ENCODE measurements at places on chromosomes 6 and 20.

GRCh38 chr6:152378169-152378568, 259.0 kb downstream of the SYNE1 start:
- DNase-seq = no peak

GRCh38 chr6:34486106-34486740, 20.3 kb downstream of the PACSIN1 start:
- no peak for DNase-seq

DNA sequence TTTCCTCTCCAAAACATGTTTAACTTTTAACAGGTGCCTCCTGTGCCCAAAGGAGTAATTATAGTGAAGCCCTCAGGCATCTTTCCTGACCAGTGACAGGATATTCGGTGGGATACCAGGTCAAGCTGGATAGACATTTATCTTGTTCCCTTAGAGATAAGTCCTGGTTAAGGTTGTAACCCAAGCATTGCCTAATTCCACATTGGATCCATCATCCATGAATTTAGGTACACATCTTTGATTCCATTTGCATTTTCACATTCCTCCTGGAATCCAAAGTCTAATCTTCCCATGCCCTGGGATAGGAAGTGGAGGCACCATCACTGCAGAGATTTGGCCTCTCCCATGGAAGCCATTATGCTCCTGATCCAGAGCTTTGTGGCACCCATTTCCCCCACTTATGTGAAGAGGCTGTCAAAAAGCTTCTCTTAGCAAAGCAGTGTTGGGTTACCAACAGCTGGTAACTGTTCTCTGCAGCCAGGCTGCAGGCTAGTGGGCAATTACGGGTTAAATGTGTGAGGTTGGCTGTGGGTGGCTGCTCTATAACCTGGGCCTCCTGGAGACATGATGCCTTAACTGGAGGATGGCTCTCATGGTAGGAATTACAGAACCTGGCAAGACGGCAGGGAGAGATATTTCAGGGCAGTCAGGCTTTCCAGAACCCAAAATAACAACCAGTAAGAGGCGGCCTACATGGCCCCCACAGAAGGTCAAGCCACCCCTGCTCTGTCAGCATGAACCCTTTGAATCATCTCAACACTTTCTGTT, 96.9 kb upstream of the VGLL2 start:
- no peak for DNase-seq

GRCh38 chr6:34696189-34696738, 303 bp downstream of the ILRUN start:
- DNase-seq = no peak

DNA sequence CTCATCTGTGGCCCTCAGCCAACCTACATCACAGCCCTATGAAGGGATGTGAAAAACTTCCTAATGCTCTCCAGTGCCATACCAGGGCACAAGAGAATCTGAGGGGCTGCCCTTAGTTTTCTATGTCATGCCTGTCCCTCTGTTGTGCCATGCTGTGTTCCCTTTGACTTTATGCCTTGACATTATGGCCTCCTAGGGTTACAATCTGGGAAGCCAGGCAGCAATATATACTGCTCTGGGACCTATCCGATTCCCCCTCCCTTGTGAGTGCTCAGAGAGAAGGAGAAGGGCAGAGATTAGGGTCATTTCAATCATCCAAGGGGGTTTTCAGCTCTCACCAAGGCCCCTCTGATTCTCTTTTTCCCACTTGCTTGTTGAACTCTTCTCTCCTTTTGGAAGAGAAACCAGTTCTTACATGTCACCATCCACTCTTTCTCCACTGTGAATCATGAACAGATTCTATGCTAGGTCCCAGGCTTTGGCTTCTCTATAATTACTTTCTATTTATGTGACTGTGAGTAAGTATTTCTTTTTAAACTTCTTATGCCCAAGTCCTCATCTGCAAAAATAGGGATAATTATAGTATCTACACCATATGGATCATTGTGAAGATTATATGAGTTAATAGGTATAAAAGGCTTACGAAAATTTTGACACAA, 14.2 kb upstream of the FRK start:
- no peak for DNase-seq

DNA sequence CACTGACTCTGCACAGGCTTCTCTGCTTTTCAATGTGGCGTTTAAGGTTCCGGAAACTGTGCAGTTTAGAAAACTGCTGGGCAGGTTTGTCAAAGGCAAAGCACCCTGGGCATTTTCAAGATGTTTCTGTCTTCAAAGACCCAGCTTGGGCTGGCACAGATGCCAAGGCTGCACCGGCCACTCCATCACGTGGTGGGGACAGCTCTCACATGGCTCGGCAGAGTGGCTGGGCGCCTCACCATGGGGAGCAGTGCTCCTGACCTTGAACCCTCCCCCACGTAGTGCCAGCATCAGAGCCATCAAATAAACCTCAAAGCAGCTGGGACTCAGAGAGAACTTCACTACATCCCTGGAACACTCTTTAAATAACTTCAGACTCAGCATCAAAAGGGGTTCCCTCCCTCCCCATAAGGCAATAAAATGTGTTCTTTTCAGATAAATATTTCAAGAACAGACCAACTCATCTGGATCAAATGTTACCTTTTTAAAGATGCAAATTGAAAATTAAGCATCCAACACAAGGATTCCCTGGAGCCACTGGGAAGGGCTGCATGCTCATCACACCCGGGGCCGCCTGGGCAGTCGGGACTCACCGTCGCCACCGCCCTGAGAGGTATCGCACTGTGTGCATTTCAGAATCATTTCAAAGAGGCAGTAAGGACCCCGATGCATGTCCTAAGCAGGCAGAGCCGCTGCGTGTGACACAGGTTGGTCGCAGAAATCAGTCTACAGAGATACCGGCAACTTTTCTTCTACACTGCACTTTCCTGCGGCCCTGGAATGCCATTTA, 157.1 kb downstream of the CDH4 start:
- no peak for DNase-seq

- DNase-seq = no peak
Measured at GRCh38 chr6:24408719-24409410, 6.1 kb downstream of the MRS2 start.

DNA sequence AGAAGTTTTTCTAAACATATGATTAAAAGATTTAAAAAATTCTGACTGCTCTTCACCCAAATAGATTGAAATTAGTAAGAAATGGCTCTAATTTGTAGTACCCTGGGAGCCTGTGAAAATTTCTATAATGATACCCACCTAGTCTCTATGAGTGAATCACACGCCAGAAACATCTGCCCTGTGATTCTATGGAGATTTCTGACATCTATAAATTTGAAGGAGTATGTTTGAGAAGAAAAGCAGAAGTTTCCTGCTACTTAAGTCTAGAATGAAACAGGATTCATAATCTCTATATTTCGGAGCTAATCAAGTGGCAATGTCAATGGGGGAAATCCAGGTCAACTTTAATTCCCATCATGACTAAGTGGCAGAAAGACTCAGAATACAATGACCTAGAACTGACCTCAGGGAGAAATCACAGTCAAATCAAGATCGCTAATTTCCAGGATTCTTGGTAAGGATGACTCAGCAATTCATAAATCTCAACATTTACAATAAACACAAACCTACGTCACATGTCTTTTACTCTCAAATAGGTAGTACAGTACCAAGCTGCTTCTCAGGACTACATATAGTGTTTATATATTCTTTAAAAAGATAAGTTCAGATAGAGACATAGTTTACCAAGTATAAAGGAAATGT, 186.2 kb upstream of the TNFAIP3 start:
- DNase-seq = no peak

DNA sequence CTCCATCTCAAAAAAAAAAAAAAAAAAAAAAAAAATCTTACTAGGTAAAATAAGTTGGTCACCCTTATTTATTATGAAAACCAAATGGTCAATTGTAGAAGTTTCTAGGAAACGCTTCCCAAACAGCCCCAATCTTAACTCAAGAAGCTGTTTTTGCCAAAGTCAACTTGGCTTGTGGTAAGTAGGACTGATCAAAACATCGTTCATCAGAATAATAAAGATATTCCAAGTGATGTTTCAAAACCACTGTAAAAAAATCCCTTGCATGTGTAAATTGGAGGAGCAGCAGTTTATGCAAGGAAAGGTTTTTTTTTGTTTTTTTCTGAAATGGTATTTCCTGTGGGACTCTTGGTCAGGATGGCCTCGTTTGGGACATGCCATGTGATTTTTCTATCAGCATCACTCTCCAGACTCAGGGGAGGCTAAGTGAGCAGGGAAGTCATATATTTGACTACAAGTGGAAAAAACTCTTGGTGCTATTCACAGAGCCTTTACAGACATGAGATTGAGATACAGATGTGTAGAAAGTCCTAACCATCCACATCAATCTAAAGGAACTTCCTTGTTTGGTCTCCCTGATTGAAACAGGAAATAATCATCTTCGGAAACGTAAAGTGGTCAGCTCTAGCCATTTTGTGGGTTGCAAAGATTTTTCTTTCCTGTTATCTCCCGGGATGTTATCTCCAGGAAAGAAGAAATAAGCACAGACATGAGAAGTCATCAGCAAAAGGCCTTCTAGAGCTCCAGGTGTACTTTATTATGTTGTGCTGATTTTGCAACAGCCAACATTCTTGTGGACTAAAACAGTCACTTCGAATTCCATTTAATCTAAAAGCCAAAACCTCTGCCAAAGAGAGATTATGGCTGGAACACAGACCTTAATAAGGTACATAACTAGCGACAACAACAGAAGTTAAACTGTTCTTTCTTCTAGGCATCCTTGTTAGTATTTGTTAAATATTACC, 177.8 kb downstream of the EDN1 start:
- DNase-seq = no peak

- peak; percentile 78 for DNase-seq
Measured at GRCh38 chr6:38871741-38872568, 156.8 kb downstream of the DNAH8 start.

- DNase-seq = peak; percentile 5
Measured at GRCh38 chr6:106974999-106975737, 639 bp upstream of the CD24 start.

- no peak for DNase-seq
Measured at GRCh38 chr20:52081066-52081465, 110.5 kb downstream of the ZFP64 start.

- DNase-seq = no peak
Measured at GRCh38 chr6:14276667-14277404, 159.3 kb downstream of the CD83 start.

GRCh38 chr20:15887387-15887786, 685.9 kb downstream of the KIF16B start:
- DNase-seq = no peak

GRCh38 chr6:165441181-165441580, 131.8 kb upstream of the C6orf118 start:
- no peak for DNase-seq

- DNase-seq = no peak
Measured at GRCh38 chr6:16730738-16731477, 30.4 kb downstream of the ATXN1 start.

- no peak for DNase-seq
Measured at GRCh38 chr20:53503517-53503919, 90.1 kb downstream of the ZNF217 start.

GRCh38 chr20:51978070-51978501, 175.8 kb upstream of the SALL4 start:
- no peak for DNase-seq

GRCh38 chr6:56259234-56260077, 12.1 kb upstream of the COL21A1 start:
- no peak for DNase-seq

DNA sequence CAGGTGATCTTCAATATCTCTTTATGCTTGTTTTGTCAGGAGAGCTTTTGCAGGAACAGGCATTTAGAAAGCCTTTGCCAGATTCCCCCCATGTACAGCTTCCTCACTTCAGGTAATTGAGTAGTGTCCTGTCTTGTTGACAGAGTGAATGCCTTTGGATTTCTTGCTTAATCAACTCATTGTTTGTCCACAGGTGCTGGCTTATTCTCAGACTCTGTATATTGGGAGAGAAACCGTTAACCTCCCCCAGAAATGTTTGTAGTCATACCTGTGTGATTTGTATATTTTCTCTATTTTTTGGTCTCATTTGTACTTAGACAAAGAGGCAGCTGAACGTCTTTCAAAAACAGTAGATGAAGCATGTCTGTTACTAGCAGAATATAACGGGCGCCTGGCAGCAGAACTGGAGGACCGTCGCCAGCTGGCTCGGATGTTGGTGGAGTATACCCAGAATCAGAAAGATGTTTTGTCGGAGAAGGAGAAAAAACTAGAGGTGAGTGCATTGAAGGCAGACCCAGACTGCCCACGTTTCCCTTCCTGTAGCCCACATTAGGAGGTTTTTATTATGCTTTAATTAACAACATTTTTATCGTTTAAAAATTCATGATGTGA, 32.3 kb downstream of the RPRD1B start:
- no peak for DNase-seq

DNA sequence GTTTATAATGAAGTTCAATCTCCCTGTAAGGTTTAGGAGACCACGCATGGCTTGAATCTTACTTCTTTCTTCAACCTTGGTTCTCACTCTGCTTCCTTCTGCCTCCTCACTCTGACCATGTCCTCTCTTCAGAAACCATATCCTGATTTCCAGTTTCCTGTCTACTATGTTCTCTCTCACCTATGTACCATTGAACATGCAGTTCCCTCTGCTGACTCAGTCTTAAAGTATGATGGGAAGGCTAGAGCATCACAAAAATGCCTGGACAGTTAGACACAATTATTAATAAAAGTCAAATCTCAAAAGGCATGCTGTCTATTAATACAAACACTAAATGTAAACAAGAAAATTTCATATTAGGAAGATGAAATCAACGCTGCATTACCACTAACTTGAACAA, 151.6 kb downstream of the PRKN start:
- DNase-seq = no peak

DNA sequence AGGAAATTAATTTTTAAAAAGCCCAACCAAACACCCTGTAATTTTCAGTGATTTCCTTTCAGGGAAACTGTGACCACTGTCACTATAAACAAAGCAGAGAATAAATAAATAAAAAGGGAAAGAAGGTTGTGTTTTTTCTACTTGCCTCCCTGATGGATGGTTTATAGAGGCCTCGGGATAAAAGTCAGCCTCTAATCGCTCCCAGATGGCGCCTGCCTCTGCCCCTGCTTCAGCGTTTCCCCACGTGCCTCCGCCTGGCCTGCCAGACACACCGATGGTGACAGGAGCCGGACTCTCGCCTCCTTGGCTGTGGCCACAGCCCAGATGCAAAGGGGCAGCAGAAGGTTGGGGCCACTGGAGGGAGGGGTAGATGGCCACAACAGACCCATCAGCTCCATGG, 327.7 kb downstream of the CDC5L start:
- no peak for DNase-seq

GRCh38 chr20:47358672-47359529, 2.4 kb upstream of the ZMYND8 start:
- no peak for DNase-seq

GRCh38 chr6:24742216-24742738, 23.3 kb upstream of the C6orf62 start:
- DNase-seq = no peak

DNA sequence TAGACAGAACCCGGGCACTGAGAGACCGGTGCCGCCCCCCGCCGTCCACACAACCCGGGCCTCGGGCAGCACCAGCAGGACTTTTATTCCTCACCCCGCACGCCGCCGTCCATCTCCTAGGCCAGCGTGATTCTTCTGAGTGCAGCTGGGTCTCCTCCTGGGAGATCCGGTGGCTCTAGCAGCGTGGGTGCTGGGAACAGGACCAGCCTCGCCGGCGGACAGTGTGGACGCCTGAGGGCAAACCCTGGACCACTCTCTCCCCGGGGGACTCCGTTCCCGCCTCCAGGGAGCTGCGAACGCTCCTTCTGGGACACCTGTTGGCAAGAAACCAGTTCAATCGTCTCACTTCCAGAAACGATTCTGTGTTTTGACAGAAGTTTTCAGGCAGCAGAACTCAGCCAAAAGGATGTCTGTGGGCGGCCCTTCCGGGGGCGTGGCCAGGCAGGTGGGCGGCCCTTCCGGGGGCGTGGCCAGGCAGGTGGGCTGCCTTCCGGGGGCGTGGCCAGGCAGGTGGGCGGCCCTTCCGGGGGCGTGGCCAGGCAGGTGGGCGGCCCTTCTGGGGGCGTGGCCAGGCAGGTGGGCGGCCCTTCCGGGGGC, 130.7 kb downstream of the DLL1 start:
- DNase-seq = no peak

Data from stimulated activated effector memory CD8-positive, alpha-beta T cell treated with anti-CD3 and anti-CD28 coated beads, Interleukin-12 subunit alpha, Interleukin-12 subunit beta, amount 100 ng/mL, for 72 hours (primary cell).